Stimulated activated CD8-positive, alpha-beta memory T cell treated with anti-CD3 and anti-CD28 coated beads, Interleukin-7, amount 100 ng/mL, for 1 hour (primary cell): ENCODE measurements at places on chromosomes 3 and 15.

DNA sequence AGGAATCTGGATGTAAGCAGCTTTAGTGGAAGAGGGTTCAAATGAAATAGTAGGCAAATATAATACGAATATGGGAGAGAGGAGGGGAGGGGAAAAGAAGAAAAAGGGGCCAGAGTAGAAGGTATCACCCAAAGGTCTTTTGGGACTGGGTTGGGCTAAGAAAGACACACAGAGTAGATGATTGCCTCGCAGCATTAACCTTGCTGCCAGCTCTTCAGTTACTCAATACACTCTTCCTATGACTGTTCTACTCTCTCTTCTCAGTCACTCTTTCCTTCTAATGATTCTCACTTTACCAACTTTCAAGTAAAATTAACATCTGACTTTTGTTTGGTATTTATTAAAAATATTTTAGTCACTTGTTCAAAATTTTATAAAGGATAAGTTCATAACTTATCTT lies 52.8 kb downstream of the CLASP2 start:
- DNase-seq: no peak

GRCh38 chr15:92098869-92099268 lies 245.4 kb downstream of the SLCO3A1 start:
- DNase-seq: no peak

DNA sequence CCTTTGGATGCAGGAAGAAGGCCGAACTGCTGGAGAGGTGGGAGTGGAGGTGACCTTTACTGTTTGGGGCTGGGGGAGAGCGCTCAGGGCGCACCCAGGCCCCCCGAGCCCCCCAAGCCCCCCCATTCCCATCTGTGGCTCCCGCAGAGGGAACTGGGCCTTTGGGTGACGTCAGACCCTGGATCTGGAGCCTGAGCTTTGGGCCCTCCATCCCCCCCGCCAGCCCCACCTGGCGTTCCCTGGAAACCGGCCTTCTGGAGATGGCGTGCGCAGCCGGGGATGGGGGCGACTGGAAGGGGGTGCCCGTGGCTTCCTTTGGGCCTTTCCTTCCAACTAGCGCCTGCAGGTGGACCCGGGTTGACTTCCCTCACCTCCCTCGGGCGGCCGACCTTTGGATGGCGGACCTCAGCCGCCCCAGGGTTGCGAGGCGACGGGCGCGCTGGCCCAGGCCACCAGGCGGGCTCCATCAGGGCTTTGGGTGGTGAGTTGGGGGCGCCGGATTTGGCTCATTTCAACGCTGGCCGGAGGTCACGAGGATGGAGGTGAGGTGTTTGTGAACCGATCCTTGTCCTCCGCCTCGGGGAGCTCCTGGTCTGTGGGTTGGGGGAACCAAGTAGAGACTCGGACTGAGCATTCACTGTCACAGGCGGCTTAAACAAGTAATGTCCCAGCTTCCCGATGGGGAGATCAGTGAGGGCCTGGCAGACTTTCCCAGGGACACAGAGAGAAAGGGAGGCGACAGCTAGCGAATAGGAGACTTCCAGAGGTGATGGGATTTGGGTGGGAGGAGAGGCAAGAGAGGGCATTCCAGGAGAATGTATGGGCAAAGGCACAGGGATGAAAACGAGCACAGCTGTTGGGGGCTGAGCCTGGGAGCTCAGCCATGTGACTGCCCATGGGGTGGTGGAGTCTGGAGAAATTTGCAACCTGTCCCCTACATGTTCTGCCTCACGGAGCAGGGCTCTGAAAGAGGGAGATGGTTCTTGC lies 709 bp downstream of the SCAMP5 start:
- DNase-seq: no peak

DNA sequence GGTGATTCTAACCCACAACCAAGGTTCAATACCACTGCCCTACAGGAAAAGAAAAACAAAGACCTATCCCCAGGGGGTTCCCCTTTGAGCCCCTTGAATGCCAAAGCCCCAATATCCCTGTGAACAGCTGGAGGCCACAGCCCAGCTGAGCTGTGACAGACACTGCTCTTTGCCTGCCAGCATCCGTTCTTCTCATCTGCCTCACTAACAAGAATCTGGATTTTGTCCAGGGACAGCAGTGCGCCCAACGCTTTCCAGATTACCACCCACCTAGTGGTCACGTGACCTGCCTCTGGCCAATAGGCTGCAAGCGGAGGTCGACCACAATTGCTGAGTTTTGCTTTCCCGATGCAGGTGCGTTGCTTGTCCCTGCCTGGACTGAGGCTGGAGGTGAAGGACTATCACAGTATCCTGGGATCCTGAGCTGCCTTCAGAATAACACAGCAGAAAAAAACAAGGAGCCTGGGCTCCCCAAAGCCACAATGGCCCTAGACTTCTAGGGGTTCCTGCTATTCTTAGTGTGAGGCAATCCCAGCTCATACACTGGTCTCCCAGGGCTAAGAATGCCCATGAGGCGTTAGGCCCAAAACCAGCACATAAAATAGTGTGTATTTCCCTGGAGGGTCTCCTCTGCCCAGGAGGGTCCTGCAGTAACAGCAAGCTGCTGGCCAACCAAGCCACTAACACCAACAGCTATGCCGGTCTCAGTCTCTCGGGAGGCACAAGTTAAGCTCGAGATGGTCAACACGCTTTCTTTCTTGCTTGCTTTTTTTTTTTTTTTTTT lies 13.8 kb downstream of the BDH1 start:
- no peak for DNase-seq

DNA sequence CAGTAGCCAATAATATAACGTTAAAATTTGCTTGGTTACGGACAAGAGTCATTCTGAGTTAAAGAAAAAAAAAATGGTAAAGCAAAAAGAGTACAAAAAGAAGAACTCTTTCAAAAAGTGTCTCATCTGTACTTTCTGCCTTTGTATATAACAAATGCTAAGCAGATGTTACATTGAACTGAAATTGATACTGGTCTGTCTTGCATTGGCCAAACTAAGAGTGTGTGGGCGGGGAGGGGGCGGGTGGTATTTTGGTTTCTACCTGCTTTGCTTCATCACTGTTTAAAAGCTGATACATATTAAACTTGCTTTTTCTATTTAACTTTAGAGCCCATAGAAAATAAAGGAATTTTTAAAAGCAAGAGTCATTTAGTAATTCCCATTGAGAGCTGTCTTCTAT lies 215.0 kb upstream of the THBS1 start:
- no peak for DNase-seq

- DNase-seq: no peak
These were observed 2.7 kb downstream of the BCL6 start for GRCh38 chr3:187742351-187743171.

- DNase-seq: no peak
These were observed 46.0 kb upstream of the SLC6A1 start for GRCh38 chr3:10946526-10946925.

- DNase-seq: no peak
These were observed 56.1 kb upstream of the RAD18 start for GRCh38 chr3:9019259-9019961.

GRCh38 chr3:16897254-16897926 lies 12.6 kb downstream of the PLCL2 start:
- DNase-seq: no peak

GRCh38 chr3:34077417-34078195 lies 279.2 kb downstream of the PDCD6IP start:
- no peak for DNase-seq

- DNase-seq: no peak
These were observed 170.9 kb downstream of the PLCL2 start for GRCh38 chr3:17055374-17056276.

- DNase-seq: no peak
These were observed 253.0 kb upstream of the ADAMTS9 start for GRCh38 chr3:64940596-64941348.
